ENCODE measurements at places on chromosomes 2 and 18. TPM values are rescaled to one million over a fixed set of nuclear protein-coding genes. Genes with fewer than 3 reads are reported as not detected.
A peak's percentile ranks its signal among the peaks of the same experiment; 100 is the strongest.

- no peak for DNase-seq
Observed at GRCh38 chr2:211387734-211388133, 831.3 kb downstream of the CPS1 start.

GRCh38 chr2:3659447-3660432 is 1.7 kb downstream of the ALLC start:
- no peak for DNase-seq

TCF23 gene
- total RNA-seq: not detected

DNA sequence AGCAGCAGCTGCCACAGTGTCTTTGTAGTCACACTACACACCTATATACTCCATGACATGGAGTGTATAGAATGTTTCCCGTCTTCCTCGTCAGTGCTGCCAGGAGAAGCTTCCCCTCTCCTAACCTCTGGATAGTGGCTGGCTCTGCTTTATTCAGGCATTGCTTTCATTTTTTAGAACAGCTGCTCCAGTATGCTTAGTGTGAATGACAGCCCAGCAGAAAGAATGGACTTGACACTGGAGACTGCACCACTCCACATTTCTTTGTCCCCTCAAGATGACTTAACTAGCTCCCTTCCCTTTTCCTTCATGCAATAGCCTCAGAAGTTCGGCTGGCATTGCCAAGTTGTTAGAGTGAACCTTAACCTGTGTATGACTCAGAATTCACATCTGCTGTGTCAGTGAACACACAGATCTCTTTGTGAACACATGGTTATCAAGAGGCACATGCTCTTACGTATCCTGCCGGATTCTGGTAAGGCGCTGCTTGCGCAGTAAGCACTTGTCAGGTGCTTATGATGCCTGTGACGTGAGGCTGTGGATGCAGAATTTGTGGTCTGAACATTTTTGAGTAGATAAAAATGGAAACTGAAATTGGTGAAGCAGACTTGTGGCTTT is 73.9 kb downstream of the NEDD4L start:
- DNase-seq: peak; percentile 98

LRRTM4 gene
- total RNA-seq: 0.59 TPM

- DNase-seq: no peak
Observed at GRCh38 chr2:77768508-77768907, 246.3 kb upstream of the LRRTM4 start.

- DNase-seq: no peak
Observed at GRCh38 chr2:82279367-82279766, 1974.8 kb upstream of the LRRTM1 start.

- no peak for DNase-seq
Observed at GRCh38 chr2:173132531-173132930, 56.9 kb downstream of the MAP3K20 start.

DNA sequence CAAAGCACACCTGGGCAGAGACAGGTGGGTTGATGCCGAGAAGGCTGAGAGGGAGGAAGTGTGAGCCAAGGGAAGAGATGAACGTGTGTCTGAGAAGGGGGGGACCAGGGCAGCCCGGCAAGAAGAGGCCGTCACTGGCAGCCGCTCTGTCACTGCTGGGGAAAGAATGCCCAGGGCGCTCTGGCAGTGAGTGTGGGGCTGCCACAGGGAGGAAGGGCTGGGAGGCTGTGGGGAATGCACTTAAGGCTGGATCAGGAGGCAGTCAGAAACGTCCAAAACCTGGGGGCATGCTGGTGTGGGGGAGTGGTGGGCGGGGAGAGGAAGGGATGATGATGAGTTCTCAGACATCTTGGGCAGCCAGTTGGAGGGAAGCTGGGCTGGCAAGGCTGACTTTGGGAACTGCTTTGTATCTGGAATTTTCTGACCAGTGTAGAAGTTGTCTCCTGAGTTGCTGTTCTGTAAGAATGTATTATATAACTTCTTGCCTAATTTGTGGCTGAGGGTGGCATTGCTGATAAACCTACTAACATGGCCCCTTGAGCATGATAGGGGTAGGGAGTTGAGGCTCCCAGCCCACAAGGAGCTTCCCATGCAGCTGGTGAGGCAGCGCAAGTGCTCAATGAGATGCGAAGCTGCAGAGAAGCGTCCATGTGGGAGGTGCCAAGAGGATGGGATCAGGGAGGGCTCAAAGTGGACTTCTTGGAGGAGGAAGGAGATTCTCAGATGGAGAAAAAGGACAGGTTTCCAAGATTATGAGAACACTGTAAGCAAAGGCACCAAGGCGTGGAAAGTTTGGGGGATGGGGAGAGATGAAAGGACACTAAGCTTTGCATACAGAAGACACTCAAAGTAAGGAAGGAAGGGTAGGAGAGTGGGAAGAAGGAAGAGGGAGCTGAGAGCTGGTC is 185.1 kb upstream of the HAAO start:
- DNase-seq: no peak

- peak; percentile 58 for DNase-seq
Observed at GRCh38 chr18:39198376-39198775, 1632.8 kb upstream of the CELF4 start.

TMEM169 gene
- total RNA-seq: 20.1 TPM

DNA sequence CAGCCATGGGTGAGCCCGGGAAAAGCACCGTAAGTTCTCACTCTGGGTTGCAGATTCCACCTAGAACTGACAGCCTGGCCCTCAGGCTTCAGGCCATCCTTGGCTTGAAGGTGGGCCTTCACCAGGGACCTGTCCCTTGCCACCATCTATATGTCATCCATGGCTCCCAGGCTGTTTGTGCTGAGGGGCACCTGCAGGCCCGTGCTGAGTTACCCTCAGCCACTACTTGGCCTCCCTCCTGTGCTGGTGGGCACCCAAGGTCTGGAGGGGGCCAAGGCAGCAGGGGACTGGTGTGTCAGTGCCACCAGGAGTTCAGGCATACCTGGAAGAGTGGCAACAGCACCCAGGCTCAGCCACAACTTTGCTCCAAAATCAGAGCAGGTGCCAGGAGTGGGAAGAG is 326.2 kb upstream of the SMIM21 start:
- no peak for DNase-seq

DNA sequence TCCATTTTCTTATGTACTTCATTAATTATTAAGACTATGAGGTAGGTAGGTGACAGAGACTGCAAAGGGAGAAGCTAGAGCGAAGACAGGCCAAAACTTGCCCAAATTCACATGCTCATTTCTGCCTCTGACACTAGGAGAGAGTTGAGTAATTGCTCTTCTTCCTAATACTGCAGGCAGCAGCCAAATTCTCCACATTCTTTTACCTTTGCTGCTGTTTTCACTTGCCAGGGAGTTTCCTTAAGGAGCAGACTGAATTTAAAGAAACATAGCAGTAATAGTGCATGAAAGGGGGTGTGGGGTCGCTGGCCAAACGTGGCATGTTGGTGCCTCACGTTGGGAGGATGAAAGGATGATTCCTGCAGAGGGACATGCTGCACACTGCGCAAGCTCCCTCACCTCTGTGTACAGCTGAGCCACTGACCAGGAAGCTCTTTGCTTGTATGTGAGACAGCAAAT is 12.3 kb downstream of the CRIM1 start:
- no peak for DNase-seq

- no peak for DNase-seq
Observed at GRCh38 chr18:33960417-33960816, 264.3 kb downstream of the NOL4 start.

- DNase-seq: no peak
Observed at GRCh38 chr2:168517816-168518215, 61.7 kb downstream of the CERS6 start.

GRCh38 chr18:26516964-26517363 is 31.4 kb downstream of the KCTD1 start:
- peak; percentile 50 for DNase-seq

DNA sequence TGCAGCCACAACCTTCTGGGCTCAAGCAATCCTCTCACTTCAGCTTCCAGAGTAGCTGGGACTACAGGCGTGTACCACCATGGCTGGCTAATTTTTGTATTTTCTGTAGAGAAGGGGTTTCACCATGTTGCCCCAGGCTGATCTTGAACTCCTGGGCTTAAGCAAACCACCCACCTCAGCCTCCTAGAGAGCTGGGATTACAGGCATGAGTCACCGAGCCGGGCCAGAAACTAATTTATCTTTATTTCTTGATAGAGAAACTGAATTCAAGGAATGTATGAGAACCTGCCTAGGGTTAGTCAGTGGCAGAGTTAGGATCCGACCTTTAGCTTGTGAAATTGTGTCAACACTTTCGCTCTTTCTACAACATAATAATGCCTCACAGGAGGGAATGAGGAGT is 19.3 kb upstream of the ITGAV start:
- peak; percentile 73 for DNase-seq

GRCh38 chr2:46327627-46328026 is 30.4 kb downstream of the EPAS1 start:
- DNase-seq: no peak

DNA sequence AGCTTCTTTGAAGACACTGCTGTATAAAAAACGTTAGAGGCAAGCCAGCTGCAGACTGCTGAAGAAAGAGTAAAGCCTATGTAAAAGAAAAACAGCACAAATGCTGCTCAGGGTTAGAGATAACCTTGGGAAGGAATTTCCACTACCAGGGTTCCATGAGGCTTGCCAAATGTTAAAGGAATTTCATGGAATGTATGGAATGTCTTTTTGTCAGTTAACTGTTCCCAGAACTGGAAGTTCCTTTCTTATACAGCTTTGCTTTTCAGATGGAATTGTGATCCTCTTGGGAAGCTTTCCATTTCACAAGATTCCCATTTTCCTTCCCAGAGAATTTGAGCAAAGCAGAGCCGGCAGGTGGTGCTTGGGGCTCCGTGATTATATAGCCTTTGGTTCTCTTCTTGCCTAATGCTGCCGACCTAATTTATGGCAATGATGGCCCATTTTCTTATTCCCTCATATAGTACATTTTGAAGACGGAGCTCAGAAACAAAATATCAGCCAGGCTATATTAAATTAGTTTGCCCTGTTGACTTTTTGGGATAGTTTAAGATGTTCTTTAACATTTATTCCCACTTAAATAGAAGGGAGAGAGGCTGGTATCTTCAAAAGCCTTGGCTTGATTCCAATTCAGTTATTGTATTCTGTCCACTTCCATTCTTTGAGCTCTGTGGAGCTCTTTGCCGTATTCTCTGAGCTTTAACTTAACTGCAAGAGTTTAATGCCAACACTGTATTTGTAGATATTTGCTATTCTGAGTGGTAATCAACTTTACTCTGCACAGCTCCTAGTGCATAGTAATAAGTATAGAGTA is 162.3 kb downstream of the PHLPP1 start:
- peak; percentile 83 for DNase-seq

GRCh38 chr2:239943991-239944631 is 81.0 kb downstream of the NDUFA10 start:
- no peak for DNase-seq

HOXD4 gene
- total RNA-seq: not detected
